ENCODE measurements at places on chromosomes 5 and 9.

DNA sequence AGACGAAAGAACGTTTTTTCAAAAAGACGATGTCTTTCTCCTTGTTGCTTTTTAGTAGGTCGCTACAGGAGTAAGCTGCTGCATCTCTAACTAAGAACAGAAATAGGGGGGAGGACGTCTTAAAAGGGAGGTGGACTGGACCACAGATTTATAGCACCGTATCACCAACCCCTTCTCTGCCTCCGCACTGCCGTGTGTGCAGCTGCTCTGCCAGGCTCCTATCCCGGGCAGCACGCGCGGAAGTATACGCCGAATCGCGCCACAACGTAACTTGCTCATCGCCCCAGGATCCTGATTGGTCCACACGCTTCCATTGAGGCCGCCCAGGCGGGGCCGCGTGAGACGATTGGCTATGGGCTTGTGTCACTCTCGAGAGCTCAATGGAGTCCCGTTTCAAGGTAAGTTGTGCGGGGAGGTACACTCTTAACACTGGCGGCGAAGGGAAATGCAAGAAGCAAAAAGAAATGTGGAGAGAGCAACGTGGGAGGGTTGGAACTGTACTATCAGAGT, at the start of gene ELAVL2:
Gene ELAVL2 (minus strand): TSS at position 121 of the 510 bp plus-strand sequence. CDS start 64,006 bp downstream, outside the sequence.
- DNase-seq: peak; percentile 11

DNA sequence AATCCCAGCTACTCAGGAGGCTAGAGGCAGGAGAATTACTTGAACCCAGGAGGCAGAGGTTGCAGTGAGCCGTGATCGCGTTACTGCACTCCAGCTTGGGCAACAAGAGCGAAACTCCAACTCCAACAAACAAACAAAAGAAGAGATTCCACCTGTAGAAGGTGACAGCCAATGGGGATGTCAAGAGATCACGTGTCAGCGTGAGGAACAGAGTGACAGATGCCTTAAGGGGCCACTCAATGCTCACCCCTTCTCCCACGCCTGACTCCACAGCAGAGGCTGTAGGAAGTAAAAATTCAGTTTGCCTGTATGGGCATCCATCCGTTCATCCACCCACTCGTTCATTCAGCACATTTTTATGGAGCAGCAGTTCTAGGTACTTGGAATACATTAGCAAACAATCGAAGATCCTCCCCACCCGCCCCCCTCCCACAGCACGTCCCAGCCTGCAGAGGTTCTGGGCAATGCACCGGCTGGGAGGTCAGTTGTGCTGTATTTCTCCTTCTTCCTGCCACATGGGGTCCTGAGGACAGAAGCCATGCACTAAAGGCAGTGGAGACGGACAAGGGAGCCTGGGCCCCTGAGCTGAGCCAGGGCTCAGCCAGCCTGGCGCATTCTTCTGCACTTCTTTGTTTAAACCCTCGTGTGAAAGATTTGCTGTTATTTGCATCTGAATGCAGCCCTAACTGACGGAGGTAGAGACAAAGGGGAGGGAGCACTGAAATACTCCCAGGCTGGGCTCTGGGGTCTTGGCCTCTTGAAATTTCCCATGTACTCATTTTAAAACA, 11.3 kb upstream of the RNF130 start:
- DNase-seq: no peak

- no peak for DNase-seq
Measured at GRCh38 chr9:122318284-122318683, 52.5 kb upstream of the PTGS1 start.

DNA sequence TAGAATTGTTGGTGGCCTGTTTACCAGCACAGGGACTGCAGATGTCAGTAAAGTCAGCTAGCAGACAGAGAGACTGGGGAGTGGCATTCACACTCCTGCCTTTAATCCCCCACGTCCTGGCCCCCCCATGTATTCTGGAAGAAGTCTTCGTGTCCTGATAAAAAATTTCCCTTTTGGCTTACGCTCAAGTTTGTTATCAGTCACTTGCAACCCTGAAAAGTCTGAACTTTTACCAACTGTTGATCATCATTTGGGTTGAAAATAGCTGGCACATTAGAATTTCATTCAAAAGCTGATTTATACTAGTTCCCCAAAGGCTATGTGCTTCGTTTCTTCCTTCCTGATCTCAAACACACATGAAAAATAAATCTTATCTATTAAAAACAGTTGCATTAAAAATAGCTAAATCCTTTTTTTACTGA, 5.8 kb upstream of the CRHBP start:
- DNase-seq: no peak

DNA sequence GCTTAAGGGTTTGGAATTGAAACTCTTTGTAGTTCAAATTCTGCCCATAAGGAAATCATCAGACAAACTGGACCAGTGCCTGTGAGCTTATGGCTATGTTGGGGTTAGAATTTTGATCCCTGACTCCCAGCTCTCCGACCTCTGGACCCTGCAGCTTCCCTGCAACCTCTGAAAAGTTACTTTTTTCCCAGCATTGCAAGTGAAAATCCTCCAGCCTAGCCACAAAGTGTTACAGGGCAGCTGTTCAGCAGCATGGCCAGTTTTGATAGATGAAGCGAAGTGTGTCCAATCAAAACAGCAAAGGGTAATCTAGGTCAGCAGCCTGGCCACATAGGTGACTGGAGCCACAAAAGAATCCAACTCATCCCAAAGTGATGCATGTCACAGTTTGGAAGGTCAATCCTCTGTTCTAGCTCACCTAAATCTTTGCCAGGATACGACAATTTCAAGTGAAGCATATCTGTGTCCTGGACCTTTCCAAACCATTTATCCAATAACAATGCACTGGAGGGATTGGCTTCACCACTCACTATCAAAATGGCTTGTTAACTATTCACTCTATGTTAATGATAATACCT, 4.7 kb upstream of the CPEB4 start:
- DNase-seq: no peak

DNA sequence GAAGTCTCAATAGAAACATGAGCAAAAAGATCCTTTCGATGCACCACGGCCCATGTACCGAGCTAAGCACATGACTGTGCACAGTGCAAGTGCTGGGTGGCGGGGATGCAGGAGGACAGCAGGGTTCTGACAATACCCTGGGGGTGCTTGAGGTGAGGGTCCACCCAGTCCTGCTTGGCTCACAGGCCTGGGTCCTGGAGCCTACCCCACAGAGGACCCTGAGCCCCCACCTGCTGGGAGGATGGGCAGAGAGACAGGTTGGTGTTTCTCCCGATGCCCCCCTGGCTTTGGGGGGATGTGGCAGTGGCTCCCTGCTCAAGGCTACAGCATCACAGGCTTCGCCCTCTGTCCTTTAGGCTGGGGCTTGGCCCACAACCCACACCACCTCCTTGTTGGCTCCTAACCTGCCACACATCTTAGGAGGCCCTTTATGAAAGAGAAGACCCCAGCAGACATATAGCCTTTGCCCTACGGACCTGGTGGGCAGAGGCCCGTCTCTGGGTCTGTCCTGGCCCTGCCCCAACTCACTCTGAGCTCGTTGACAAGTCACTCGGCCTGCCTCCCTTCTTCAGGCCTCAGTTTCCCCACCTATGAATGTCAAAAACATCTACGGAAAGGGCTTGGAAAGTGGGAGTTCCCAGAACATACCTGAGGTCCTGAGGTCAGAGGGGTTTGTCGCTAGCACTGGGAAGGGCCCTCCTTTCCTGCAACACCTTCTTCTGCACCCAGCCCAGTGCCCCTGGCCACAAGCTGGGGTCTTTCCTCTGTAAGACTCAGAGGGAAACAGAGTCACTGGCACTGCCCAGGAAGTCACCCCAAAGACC, 50.3 kb downstream of the BARX1 start:
- no peak for DNase-seq

GRCh38 chr5:180618829-180619562, 27.7 kb upstream of the SCGB3A1 start:
- DNase-seq: peak; percentile 14

DNA sequence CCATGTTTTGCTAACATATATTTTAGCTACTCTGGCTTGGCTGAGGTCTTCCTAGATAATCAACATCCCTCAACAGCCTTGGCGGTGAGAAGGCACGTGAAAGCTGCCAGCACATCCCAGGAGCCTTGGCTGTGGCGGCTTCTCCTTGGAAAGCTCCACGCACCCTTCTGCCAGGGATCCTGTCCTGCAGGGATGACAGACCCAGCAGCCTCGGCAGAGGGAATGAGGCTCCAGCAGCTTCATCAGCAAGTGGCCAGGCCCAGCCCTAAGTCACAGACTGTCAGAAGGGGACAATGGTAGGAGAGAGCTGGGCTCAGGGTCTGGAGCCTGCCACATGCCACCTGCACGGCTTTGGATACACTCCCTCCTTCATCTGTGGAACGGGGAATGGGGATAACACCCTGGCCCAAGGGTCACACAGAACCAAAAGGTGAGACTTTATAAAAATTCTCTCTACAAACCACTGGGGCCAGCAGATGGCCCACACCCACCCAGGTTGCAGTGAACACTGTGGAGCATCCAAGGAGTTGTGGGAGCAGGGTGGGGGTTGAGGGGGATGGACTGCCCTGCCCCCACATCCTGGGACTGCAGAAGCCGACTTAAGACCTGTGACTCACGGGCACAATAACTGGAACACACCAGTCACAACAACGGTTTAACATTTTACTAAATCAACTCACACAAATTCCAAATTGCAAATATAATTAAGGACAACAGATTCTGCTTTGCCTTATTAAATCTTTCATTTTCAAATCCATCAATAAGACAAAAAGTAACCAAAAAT, 65.1 kb downstream of the MACROH2A1 start:
- no peak for DNase-seq

GRCh38 chr9:122383992-122384461, 13.2 kb downstream of the PTGS1 start:
- DNase-seq: no peak

GRCh38 chr5:79636981-79637733, 24.9 kb downstream of the TENT2 start:
- DNase-seq: no peak

DNA sequence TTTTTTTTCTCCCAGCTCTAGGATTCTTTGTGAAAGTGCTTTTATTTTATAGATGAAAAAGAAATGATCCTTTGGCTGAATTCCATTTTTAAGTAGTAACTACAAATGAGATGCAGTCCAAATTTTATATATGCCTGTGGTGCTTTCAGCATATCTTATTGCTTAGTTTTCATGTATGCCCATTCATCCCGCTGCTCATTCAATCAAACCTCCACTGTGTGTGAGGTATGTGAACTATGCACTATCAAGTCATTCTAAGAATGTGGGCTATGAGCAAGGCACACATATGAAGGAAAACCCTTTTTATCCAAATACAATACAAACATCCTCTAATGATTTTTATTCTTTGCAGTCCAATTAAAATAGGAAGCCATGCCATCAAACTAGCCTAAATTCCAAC, 1069.1 kb upstream of the DMAC1 start:
- DNase-seq: no peak

DNA sequence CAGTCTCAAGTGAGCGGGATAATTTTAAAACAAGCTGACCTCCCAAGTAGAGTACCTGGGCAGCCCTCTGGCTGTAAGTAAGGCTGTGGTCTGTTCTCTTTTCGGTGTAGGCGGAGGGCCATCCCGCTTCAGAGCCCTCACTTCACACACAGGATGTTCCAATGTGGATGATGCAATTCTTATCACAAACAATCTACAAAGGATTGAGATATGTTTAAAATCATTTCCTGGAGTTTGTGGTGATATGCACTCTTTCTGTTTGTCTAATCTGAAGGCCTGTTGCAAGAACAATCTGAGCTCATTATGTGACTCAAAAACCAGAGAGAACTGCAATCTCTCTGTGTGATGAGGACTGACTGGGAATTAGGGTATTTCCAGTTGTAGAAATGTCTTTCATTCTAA, 42.5 kb downstream of the ITGA2 start:
- DNase-seq: no peak

- DNase-seq: no peak
Measured at GRCh38 chr5:63768221-63768620, 194.0 kb downstream of the HTR1A start.

DNA sequence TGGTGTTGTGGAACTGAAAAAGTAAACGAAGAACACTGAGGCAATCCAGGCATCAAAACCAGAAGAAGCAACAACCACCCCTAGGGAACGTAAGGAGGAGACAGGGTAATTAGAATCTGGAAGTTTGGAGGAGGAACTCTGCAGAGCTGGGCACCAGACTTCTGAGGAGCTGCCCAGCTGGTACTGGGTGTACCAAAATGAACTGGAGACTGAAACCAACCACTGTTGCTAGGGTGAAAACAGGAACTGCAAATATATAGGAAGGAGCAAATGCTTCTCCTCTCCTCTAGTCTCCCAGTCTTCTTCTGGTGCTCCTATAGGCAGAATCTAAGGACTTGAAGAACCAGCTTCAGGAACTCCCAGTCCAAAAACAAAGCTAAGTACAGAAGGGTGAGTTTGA, 189.8 kb downstream of the ELAVL2 start:
- DNase-seq: no peak

DNA sequence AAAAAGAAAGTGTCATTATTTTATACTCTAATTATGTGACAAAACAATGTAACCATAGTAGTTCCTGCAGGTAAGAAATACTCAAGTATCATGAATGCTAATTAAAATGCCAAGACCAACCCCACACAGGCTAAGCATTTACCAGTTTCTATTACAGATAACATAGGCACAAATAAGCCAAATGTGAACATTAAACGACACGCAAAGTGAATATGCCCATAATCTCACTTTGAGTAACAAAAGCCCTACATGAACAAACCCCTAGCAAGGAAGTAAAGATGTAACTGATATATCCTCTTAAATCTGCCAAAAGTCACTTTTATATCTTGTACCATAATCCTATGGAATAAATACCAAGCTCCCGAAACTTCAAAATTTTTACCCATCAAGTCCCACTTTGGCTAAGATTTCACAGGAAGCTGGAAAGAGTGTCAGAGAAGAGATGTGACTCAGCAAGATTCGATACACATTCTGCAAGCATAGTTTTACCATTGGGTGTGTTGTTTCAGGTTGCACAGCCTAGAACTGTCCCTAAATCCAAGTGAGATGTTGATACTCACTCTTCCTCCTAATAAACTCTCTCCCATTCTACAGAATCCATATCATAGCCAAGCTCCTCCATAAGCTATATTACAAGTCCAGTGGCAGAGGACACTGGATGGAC, 28.8 kb downstream of the TRPM6 start:
- no peak for DNase-seq

GRCh38 chr9:15317836-15318235, 10.8 kb upstream of the TTC39B start:
- DNase-seq: no peak

GRCh38 chr9:30482499-30482898, 1901.9 kb upstream of the ACO1 start:
- DNase-seq: no peak

GRCh38 chr5:171601266-171601881, 181.9 kb downstream of the FGF18 start:
- DNase-seq: no peak

- no peak for DNase-seq
Measured at GRCh38 chr9:94157050-94157801, 73.0 kb downstream of the PTPDC1 start.

GRCh38 chr5:60943624-60944023, 1.2 kb downstream of the ERCC8 start:
- DNase-seq: no peak
